ENCODE measurements at places on chromosomes 7 and 10.

DNA sequence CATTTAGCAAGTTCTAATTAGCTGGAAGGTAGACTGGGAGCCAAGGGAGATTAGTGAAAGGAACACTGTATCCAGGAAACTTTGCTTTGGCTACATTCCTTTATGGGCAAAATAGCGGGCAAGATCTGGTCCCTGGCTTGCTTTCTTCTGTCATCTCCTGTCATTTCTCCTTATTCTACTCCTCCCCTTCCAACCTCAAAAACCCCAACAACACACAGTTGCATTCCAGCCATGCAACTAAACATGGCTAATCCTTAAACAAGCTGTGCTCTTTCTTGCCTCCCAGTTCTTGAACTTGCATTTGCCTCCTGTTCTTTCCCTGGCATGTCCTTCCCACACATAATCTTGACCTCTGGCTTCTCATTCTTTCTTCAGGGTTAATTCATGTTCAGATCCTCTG is 59.5 kb upstream of the CDCA7L start:
- ATAC-seq: no peak

- ATAC-seq: no peak
These were observed 3.1 kb upstream of the ZNF316 start for GRCh38 chr7:6634021-6634420.

GRCh38 chr10:33082373-33082895 is 124.4 kb upstream of the ITGB1 start:
- ATAC-seq: no peak

- peak; percentile 21 for ATAC-seq
These were observed 71.1 kb downstream of the SLC37A3 start for GRCh38 chr7:140327261-140327661.

- peak; percentile 93 for ATAC-seq
These were observed 95.7 kb downstream of the POU6F2 start for GRCh38 chr7:39073432-39073831.

All from motor neuron (in vitro differentiated cells).